ENCODE measurements at places on chromosomes 7 and 10. TPM values are rescaled to one million over a fixed set of nuclear protein-coding genes. Genes with fewer than 3 reads are reported as not detected.

The CYP3A7 gene
- not detected for total RNA-seq

The SCART1 gene
- 15.4 TPM for total RNA-seq

The C7orf33 gene
- total RNA-seq = not detected

The NRCAM gene
- total RNA-seq = not detected

The CFAP58 gene
- 0.58 TPM for total RNA-seq

The ELFN1 gene
- total RNA-seq = not detected

The CFAP69 gene
- total RNA-seq = not detected

- H3K4me3 ChIP-seq = no peak overlapping the region
- DNase-seq = no peak
- H3K27me3 ChIP-seq = no peaks in the 10 kb centered on the region
- H3K27ac ChIP-seq = no peak overlapping the region
Observed at GRCh38 chr10:34151931-34152330, 663.2 kb downstream of the PARD3 start.

DNA sequence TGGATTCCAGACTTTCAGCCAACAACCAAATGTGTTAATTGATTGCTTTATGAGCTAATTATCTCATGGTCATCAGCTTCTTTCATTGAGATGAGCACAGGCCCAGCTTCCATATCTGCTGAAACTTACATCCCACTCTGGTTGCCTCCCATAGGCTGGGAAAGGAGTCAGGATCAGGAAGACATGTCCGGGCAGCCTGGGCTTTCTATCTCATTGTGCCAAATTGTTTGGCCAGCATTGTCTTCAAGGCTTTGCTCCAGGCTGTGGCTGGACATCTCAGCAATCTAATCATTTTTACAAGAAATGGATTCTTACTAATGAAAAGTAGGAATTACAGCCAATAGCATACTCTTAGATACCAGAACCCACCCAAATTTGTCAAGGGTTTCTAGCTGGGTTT, 295.2 kb downstream of the CXCL12 start:
- no peaks in the 10 kb centered on the region for H3K27me3 ChIP-seq
- no peak overlapping the region for H3K4me3 ChIP-seq
- H3K4me1 ChIP-seq = no peaks in the 10 kb centered on the region

GRCh38 chr10:26494018-26494417, 55.9 kb downstream of the APBB1IP start:
- H3K27me3 ChIP-seq = no peaks in the 10 kb centered on the region
- H3K4me3 ChIP-seq = no peak overlapping the region
- H3K27ac ChIP-seq = no peak overlapping the region
- no peak for DNase-seq

DNA sequence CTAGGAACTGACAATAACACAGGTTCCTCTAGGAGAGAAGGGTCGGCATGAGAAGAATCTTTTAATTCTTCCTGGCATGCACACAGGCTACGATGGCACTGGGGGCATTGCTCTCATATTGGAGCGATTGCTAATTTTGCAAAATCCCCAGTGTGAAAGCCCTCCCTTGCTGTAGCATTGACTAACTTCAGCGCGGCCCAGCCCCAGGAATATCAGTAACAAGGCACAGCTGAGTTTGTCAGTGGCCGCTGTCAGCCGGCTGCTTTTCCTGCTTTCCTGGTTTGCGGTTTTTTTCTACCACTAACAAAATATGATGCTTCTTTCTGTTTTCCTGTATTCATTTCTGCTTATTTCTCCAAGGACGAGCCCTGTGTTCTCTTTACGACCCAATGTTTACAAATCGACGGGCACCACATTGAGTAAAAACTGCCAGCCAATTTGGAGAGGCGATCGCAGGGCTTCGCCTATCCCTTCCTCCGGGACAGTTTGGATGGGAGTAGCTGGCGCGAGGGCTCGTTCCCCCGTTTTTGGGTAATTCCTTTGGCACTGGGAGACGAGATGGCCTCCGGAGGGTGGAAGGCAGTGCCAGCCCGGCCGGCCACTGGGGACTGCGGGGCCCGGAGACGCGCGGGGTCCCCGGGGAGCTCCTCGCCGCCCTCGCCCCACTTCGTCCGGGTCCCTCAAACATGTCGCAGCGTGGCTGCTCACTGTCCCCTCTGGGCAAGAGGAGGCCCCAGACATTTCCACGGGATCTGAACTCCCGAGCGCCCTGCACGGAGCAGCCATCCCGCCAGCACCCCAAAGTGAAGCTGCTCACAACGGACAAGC, 967 bp downstream of the ADARB2 start:
- H3K4me3 ChIP-seq = no peak overlapping the region
- H3K27me3 ChIP-seq = peaks cover 71% of the 10 kb centered on the region
- no peak overlapping the region for H3K27ac ChIP-seq
- H3K4me1 ChIP-seq = no peaks in the 10 kb centered on the region
- no peaks in the 10 kb centered on the region for H3K36me3 ChIP-seq

- no peak overlapping the region for H3K4me3 ChIP-seq
- no peaks in the 10 kb centered on the region for H3K36me3 ChIP-seq
Observed at GRCh38 chr7:27510541-27510940, 152.1 kb downstream of the HIBADH start.

DNA sequence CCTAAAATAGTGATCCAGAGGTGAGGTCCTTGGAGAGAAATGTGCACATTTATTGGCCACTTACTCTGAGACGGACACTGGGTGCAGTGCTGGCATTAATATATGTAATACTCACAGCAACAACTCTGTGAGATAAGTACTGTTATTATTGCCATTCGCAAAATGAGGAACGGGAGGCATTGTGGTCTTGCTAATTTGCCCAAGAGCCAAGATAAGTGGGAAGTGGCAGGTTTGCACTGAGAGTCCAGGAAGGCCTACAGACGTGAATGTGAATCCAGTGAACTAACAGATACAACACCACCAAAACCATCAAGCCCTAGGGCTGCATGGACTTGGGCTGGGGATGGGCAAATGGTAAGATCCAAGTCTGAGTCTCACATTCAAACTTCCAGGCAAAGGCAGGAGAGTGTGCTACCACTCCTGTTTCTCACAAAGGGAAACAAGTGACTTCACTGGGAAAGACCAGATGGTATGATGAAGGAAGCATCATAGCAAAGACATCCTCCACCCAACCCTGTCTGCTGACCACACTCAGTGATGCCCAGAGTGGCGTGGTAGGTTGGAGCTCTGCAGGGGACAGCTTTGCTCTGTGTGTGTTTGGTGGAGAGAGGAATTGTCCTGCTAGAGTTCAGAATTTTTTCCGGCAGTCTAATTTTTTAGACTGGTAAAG, 19.2 kb downstream of the TMEM273 start:
- DNase-seq = no peak
- peaks cover 41% of the 10 kb centered on the region for H3K36me3 ChIP-seq
- peaks cover 65% of the 10 kb centered on the region for H3K4me1 ChIP-seq

- peaks cover 3% of the 10 kb centered on the region for H3K36me3 ChIP-seq
- H3K4me1 ChIP-seq = peaks cover 5% of the 10 kb centered on the region
- DNase-seq = no peak
- no peak overlapping the region for H3K27ac ChIP-seq
- H3K27me3 ChIP-seq = peaks cover 49% of the 10 kb centered on the region
Observed at GRCh38 chr10:96122824-96123223, 7.3 kb upstream of the ZNF518A start.

DNA sequence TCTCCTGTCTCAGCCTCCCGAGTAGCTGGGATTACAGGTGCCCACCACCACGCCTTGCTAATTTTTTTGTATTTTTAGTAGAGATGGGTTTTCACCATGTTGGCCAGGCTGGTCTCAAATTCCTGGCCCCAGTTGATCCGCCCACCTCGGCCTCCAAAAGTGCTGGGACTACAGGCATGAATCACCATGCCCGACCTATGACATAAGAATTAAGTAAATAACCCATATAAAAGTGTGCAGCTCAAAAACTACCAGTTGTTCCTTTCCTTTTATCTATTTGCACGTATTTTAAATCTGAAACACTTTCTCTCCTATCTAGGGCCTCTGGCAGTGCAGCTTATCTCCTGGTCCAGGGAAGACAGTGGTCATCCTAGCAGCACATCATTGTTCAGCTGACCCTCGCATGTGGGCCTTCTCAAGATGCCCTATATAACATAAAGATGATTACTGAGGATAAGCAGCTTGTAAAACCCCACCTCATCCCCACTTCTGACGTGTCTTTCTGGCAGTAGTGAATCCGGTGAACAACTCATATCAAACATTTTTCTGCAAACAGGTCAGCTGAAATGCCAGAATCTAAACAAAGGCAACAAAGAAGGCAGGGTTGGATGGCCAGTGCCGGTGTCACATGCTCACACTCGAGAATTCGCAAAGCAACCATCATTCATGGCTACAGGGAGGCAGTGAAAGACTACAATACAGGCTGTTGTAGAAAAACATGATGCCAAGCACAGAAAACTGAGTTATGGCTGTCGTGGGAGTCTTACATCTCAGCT, 36.0 kb upstream of the KCNIP2 start:
- H3K4me1 ChIP-seq = peaks cover 15% of the 10 kb centered on the region
- no peaks in the 10 kb centered on the region for H3K27me3 ChIP-seq
- H3K36me3 ChIP-seq = no peaks in the 10 kb centered on the region

- peaks cover 12% of the 10 kb centered on the region for H3K4me1 ChIP-seq
- H3K27ac ChIP-seq = no peak overlapping the region
- no peaks in the 10 kb centered on the region for H3K36me3 ChIP-seq
Observed at GRCh38 chr7:121275204-121275603, 53.6 kb upstream of the WNT16 start.

DNA sequence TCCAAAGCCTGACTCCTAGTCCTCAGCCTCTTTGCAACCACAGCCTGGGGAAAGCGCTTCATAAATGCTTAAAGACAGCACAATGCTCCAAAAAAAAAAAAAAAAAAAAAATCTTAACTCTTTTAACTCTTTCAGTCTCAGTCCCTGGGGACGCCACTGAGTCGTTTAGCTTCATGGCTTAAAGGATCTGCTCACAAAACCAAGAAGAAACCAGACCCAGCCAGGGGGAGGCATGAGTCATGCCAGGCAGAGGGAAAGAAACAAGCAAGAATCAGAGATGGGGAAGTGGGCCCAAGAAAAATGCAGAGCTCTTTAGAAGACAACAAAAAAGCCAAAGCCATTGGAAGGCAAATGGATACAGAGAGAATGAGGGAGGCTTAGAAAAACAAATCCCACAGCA, 32.5 kb upstream of the DOCK1 start:
- H3K36me3 ChIP-seq = no peaks in the 10 kb centered on the region
- H3K27me3 ChIP-seq = no peaks in the 10 kb centered on the region
- H3K4me1 ChIP-seq = no peaks in the 10 kb centered on the region

GRCh38 chr10:72744566-72744965, 52.6 kb downstream of the MCU start:
- no peak overlapping the region for H3K27ac ChIP-seq
- no peaks in the 10 kb centered on the region for H3K27me3 ChIP-seq
- no peaks in the 10 kb centered on the region for H3K36me3 ChIP-seq
- no peaks in the 10 kb centered on the region for H3K4me1 ChIP-seq

Data from activated CD4-positive, alpha-beta memory T cell treated with anti-CD3 and anti-CD28 coated beads, Interleukin-2, amount 10 ng/mL, durations not matched to agents 7 days and 5 days (primary cell).